ENCODE measurements at places on chromosomes 7 and 10.
A peak's percentile ranks its signal among the peaks of the same experiment; 100 is the strongest.

DNA sequence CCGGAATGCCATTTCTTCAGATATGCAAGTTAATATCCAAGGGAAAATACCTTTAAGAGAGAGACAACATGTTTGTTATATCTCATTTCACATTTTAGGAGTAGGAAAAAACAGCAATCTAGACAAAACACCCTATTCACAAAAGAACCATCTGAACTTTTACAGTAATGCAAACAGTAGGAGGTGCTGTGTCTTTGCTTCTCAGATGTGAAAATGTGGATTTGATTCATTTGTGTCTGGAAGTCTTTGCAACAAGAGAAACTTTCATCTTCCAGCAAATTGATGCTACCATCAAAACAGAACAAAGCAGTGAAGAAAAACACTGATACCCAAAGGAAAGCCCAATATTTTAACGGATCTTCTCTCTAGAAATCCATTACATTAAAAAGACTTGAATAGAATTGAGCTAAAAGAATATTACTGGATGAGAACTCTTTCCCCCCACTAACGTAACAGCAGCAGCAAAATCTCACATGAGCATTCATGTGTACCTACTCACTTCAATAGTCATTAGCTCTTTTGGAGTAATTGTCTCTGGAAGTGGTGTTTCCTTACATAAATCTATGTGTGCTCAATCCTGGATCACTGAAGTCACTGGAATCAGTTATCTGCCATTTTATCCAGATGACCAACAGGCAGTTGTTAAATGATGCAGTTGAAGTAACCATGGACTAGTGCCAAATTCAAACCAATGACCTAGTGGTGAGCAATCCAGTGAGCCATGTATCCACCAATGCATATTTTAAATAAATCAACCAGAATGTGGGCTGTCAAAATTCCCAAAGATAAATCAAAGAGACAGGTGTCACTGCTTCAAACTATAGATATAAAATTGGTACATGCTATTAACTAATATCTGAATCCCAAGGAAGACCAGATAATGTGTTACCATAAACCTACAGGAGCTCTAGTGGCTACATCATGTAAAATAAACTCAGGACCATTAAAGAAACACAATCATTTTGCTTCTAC, 1.8 kb downstream of the SEMA3C start:
- no peak for DNase-seq

DNA sequence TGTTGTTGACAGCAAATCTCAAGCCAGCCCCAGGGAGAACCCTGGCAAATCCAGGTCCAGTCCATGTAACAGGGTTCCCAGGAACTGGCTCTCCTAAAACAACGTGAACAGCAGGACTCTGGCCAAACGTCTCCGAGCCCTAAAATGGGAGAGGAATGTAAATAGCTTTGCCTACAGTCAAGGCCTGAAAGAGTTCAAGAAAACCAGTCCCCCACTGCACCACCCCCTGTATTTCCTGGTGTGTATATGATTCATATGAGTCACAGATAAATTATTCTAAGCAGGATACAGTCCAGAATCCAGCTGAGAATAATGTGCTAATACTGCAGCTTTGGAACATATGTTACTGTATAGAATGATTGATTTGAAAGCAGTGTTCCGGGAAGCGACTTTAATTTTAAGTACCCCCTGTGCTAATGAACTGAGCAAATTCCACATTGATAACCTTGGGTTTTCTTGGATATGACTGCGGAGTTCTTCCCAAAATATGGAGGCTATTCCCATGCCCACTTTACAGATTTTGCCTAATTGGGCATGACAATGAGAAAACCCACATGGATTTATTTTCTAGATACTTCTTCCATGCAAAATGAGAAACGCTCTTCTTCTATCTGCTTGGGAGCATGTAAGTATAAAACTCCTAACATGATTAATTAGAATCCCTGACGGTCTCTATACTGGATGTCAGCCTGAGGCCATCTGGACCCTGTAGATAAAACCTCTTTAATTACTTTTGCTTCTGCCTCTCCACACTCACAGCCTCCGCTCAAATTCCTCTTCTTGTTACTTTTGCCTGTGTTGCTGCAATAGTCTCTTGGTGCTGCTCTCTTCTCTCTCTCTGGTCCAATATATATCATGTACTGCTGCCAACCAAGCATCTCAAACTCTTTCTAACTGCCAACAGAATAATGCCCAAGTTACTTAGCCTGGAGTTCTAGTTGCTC, 50.2 kb downstream of the LAMB4 start:
- no peak for DNase-seq

GRCh38 chr10:30529373-30529998, 95.5 kb downstream of the MAP3K8 start:
- peak; percentile 73 for DNase-seq

DNA sequence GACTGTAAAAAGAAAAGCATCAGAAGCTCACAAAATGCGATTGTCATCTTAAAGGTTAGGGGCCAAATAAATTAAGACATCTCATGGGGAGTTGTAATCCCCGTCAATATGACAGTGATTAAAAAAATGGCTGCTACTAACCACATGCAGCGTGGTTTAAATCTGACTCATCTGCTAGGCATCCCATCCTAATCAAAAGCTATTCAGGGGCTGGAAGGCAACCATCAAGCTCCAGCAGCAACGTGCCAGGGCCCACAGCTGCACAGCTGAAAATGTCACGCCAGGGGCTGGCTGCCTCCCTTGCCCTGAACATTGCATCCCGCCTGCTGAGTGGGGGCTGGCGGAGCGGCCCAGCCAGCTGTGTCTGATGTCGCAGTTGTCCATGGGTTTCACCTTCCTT, 66.3 kb upstream of the FRMD4A start:
- DNase-seq, result no peak

GRCh38 chr7:45203459-45203858, 45.9 kb downstream of the RAMP3 start:
- no peak for DNase-seq

DNA sequence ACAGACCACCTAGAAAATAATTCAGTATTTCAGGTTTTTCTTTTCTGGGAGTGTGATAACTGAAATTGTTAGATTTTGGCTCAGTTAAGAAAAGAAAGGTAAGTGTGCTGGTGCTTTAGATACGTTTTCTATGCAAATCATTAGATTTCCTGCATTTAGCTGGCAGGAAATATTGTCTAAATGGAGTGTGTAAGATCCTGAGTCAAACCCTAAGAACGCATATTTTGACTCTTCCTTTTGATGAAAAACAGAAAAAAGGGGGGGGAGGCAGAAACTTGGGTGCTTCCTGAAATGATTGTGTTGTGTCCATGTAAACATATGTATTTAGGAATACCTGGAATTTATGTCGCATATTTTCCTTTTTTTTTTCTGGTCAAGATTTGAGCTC, 1.2 kb downstream of the GRK5 start:
- DNase-seq, result no peak

DNA sequence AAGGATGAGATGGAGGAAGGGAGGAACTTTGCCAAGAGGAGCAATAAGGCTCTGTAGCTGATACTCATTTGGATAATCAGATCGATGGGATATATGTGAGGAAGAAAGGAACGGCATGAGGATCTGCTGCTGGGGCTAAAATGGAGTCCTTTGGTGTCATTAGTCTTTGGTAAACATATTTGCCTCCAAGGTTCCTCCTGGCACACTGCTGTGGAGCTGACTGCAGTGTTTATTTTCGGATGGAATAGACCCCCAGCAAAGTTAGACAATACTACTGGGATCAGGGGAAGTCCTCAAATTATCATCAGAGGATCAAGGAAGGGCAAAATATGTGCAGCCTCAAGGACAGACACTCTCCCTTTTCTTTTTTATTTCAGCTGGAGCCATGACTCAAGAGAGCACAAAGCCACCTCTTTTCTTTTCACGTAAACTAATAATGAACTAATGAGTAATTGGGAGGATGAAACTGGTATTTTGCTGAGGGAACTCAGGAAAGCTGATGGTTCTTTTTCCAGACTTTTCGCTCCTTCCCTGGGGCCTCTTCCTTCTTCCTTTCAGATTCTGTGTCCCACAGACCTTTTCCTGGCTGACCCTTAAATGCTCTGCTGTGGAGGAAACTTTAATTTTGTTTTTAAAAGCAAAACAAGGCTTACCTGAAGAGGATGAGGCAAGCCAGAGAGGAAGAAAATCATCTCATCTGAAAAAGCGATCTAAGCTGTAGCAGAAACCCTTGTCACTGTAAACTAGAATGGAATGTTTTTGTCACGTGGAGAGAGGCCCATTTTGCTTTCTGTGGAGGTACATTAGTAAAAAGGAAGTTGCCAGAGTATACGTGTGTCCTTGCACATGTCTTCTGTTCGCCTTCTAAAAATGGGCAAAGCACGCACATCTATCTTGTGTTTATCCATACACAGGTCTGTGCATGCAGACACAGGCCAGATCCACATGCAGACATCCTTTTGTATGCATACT, 33.3 kb downstream of the LRMDA start:
- DNase-seq, result no peak

- no peak for DNase-seq
Measured at GRCh38 chr10:33084453-33084852, 126.4 kb upstream of the ITGB1 start.

- DNase-seq, result no peak
Measured at GRCh38 chr10:91514787-91515186, 104.6 kb downstream of the HECTD2 start.

DNA sequence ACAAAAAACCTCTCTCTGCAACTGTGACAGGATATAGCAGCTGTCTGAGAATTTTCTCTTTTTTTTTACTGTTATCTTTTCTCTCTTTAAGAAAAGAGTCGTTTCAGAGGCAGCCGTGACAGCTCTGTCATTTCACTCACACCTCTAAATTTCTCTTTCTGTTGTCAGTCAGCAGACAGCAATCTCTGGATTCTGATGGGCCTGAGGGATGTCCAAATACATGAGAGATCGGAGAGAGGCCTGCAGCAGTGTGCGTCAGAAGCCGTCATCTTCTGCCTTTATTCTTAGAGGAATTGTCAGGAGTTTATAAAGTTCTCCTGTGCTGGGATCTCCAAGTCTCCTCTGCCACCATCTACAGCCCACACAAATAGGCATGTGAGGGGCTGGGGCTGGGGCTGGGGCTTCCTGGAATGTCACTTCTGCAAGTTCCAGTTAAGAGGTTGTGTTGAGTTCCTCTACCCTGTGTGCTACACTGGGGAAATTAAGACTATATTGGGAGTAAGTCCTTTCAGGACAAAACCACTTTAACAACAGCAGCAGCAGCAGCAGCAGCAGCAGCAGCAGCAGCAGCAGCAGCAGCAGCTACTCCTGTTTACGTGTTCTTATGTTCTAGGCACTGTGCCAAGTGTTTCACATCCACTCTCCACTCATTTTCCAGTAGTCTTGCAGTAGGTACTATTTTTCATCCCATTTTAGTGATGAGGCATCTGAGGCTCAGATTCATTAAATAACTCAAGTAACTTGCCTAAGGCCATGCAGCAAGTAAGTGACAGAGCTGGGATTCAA, 541.3 kb downstream of the LRMDA start:
- no peak for DNase-seq

DNA sequence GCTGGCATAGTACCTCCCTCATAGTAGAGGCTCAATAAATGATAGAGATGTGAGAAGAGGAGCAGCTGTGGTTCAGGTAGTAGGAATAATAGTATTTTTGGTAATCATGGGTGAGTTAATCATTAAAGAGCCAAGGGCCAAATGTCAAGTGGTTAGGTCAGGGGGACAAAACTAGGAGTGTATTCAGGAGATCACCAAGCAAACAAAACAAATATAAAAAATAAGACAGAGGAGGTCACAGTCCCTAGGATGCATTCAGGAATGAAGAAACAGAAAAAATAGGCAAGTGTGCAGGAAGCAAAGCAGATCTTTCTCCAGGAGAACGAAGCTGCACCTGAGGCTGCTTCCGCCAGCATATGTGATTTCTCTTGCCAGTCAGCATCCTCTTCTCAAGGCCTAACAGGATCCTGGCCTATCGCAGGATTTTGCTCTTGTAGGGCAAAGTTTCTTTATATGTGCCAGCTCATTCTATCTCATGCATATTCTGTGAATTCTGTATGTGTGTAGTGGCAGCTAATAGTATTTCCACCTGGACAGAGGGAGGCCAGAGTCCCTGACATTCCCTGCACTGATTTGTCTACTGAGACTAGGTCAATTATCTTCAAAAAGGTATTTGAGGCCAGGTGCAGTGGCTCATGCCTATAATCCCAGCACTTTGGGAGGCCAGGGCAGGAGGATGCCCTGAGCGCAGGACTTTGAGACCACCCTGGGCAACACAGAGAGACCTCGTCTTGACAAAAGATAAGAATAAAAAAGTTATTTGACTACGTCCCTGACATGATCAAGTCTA, 82.7 kb downstream of the AKR1D1 start:
- no peak for DNase-seq

- DNase-seq, result no peak
Measured at GRCh38 chr7:43792471-43793150, 34.1 kb downstream of the BLVRA start.

GRCh38 chr10:124050021-124051015, 43.1 kb downstream of the CHST15 start:
- no peak for DNase-seq

- no peak for DNase-seq
Measured at GRCh38 chr10:26485150-26485941, 47.2 kb downstream of the APBB1IP start.

- peak; percentile 70 for DNase-seq
Measured at GRCh38 chr7:101538596-101539459, 90.3 kb downstream of the MYL10 start.

DNA sequence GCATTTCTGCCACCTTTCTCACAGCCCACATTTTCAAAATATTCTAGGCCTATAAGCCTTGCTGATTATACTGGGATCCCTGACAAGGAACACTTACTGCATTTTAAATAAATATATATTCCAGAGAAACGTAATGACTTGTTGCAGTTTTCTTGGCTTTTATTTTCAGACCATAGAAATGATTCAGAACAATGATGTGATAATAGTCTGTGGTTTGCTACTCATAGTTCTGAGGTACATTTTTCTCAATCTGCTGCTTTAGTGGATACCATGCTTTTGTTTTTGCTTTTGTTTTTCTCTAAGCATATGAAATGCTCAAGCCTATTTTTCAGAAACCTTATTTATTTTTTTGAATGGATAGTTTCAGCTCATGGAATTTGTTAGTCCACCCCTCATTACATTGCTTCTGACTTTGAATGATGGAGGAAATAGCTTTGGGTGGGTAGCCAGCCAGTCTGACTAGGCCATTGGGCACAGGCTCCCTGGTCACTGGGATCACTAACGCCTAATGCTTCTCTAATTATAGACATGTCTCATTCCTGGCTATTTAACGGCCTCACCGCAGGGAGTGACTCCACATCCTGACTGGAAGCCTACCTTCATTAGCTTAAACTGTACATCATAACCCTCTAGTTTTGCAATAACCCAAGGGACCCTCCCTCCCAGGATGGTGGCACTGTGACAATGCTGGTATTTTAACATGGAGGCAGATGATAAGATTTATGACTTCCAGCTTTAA, 66.1 kb downstream of the MBL2 start:
- DNase-seq, result no peak

- no peak for DNase-seq
Measured at GRCh38 chr10:3236644-3237404, 64.2 kb upstream of the PITRM1 start.

GRCh38 chr7:98907570-98907969, 29.2 kb downstream of the TRRAP start:
- DNase-seq, result no peak

DNA sequence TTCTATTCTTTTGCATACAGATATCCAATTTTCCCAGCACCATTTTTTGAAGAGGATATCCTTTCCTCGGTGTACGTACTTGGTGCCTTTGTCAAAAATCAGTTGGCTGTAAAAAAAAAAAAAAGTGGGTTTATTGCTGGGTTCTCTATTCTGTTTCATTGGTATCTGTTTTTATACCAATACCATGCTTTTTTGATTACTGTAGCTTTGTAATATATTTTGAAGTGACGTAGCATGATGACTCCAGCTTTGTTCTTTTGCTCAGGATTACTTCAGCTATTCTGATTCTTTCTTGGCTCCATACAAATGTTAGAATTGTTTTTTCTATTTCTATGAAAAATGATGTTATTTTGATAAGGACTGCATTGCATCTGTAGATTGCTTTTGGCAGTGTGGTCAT, 165.5 kb downstream of the MLLT10 start:
- DNase-seq, result no peak
